Endothelial cell of umbilical vein (primary cell): ENCODE measurements at places on chromosomes 7 and 10.

- no peak for DNase-seq
Observed at GRCh38 chr10:10642751-10643150, 374.9 kb upstream of the CELF2 start.

GRCh38 chr7:19121977-19122588 is 4.6 kb upstream of the TWIST1 start:
- peak; percentile 56 for DNase-seq

- DNase-seq = peak; percentile 62
Observed at GRCh38 chr10:43105102-43105955, 28.5 kb downstream of the RET start.

DNA sequence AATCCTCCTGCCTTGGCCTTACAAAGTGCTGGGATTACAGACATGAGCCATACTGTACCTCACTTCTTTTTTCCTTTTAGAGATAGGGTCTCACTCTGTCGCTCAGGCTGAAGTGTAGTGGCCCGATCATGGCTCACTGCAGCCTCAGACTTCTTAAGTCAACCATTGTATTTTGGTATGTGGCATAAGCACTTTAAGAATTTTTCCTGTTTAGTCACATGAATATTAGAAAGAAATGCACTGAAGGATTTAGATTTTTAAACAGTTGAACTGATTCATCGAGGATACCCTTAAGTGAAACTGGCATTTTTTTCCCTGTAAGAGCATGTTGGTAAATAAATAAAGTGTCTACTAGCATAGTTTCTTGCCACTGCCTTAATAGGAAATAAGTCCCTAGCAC is 319.3 kb upstream of the CACNA2D1 start:
- DNase-seq = no peak

GRCh38 chr10:5413012-5413938 is 918 bp downstream of the NET1 start:
- peak; percentile 71 for DNase-seq

DNA sequence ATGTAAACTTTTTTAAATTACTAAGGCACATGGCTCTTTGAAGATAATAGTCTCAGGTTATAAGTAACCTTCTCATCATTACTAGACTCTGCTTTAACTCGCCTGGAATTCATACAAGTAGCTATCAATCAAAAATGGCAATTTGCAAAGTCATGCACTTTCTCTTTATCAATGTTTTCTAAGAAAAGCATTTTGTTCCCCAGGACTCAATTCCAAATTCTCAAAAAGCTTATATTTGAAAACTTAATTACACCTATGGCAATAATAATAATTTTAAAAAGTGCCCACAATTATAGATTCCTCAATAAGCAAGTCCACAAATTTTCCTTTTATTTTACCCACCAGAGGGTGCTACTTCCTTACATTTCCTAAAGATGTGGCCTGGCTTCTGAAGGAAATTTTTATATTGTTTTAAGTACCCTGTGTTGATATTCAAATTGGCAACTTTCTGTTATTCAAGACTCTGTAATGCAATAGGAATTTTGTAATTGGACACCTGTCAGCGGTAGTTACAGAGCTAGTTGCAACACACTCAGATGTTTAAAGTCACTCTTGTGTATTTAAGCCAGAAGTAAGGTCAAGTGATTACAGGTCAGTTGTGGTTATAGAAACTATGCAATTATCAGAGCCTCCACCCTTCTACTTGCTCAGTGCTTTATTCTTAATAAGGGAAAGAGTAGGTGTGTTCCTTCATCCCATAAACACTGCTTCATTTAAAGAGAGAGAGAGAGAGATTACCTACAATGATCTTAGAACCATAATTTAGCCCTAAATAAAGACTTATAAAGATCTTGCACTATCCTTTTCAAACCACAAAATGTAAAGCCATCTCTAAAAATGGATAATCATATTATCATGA is 47.1 kb upstream of the HYAL4 start:
- peak; percentile 82 for DNase-seq

GRCh38 chr7:51376420-51377092 is 59.9 kb upstream of the COBL start:
- no peak for DNase-seq

DNA sequence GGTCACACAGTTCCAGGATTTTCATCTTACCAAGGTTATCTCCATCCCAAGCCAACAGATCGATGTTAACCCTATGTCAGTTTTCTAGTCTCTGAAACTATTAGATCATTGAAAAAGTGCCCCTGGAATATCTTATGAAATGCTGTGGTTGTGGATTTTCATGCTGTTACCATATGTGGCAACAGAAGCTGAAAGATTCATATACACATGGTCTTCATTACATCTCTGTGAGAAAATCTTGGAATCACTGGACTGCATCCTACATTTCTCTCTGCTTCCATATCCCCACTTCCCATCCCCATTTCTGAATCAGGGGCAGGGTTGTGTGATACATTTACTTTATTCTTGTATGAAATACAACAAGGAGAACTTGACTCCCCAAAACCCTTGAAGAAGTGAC is 146.1 kb downstream of the SLC16A9 start:
- no peak for DNase-seq

DNA sequence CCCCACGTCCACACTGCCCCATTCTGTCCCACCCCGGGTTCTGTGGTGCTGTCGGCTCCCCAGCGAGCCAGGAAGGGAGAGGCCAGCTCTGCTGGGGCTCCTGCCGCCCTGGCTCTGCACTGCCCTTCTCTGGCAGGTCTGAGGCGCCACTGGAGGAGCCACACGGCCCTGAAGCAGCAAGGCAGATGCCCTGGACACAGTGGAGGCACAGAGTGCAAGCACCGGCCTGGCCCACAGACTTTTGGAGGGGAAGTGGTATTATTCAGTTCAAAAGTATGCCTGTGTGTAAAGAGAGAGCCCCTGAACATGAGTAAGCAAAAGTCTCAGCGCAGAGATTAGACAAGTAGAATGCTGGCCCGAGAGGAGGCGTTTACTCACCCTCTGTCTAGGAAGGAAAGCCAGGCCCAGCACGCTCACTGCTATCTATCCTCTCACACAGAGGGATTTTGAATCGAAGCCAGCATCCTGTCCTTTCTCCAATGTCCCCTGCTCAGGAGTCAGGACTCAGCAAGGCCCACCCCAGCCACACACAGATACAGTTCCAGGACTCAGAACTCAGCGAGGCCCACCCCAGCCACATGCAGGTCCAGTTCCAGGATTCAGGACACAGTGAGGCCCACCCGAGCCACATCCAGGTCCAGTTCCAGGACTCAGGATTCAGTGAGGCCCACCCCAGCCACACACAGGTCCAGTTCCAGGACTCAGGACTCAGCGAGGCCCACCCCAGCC is 115.0 kb downstream of the EGFR start:
- peak; percentile 93 for DNase-seq

- DNase-seq = no peak
Observed at GRCh38 chr7:77217474-77218185, 18.0 kb upstream of the FGL2 start.

DNA sequence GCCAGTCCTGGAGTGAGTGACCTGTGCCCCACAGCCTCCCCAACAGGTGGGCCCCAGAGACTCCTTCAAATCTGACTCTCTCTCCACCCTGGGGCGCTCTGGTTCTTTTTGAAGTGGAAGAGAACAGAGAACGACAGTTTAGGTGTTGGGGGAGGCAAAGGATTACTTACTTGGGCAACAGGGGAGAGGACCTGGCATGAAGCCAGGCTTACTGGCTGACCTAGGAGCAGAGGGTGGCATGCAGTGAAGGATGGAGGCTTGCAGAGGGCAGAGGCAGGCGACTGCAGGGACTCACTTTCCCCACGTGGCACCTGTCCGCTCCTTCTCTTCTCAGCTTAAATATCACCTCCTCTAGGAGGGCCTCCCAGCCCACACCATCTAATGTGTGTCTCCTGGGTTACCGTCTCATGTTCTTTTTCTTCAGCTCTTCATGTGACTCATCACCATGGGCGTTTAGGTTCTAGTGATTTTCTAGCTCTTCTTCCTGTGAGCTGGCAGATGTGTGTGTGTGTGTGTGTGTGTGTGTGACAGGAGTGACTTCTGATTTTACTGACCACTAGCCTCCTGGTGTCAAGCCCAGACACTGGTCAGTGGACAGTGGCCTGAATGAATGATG is 15.5 kb downstream of the LZTS2 start:
- DNase-seq = no peak

- peak; percentile 27 for DNase-seq
Observed at GRCh38 chr10:103854686-103855391, 537 bp downstream of the SH3PXD2A start.

DNA sequence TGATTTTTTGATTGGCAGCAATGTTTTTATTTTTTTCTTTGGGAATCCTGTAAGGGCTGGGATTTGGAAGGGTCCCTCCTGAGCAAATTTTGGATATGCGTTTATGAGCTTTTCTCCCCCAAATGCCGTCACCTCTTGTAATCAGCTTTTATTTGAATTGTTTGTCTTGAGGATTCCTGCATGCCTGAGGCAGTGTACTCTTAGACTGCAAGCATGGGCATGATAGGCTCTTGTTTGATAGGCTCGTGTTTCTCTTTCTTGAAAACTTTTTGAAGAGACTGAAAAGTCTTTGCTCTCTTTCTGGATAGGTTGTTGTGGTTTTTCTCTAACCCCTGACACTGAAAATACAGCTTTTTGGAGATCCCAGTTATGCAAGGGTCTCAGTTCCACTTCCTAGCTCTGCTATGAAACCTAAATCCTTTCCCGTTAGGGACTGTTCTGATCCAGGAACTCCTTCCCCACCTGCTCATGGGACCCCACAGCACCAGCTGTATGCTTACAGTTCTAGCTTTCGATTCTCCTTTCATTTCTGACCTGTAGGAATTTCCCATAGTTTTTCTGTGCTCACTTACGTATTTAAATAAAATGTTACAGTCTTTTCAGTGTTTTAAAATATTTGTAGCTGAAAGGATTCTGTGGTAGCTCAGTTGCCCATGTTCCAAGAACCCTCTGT is 17.2 kb downstream of the TSPAN13 start:
- no peak for DNase-seq

DNA sequence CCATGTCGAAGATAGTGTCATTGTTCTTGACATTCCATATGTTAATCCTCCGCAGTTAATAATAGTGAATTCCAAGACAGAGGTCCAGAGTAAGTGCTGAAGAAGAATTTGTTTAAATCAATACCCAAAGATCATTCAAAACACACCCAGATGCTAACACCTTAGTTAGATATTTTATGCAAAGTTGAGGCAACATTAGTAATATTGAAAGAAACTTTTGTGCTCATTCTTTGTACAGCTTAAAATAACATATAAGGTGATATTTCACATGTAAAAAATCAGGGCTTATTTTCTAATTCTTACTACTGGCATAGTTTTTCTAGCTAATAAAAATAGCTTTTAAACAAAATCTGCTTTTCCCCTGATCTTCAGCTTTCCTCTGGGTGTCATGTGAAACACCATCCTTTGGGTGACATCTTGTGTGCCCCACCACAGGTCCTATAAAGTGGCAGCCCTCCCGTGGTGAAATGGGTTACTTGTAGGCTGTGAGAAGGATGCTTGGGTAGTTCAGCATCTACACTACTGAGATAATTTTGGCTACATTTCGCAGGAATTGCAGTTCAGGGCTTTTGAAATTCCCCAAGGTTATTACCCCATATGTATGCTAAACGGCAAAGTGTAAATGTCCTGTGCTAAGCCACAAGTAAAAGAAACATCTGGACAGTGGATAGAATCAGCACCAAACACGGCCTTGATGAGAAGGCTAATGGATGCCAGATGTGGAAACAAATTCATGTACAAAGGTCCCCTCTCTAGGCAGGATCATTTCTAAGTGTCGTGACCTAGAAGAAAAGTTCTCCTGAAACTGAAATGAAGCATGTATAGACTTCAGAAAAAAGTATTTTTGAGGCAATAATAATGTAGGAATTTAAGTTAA is 105.4 kb downstream of the GRM3 start:
- no peak for DNase-seq

GRCh38 chr7:44762726-44763522 is 14.3 kb downstream of the ZMIZ2 start:
- no peak for DNase-seq

GRCh38 chr10:72904806-72905205 is 11.3 kb downstream of the OIT3 start:
- no peak for DNase-seq

GRCh38 chr10:116178086-116178605 is 94.9 kb downstream of the GFRA1 start:
- no peak for DNase-seq

DNA sequence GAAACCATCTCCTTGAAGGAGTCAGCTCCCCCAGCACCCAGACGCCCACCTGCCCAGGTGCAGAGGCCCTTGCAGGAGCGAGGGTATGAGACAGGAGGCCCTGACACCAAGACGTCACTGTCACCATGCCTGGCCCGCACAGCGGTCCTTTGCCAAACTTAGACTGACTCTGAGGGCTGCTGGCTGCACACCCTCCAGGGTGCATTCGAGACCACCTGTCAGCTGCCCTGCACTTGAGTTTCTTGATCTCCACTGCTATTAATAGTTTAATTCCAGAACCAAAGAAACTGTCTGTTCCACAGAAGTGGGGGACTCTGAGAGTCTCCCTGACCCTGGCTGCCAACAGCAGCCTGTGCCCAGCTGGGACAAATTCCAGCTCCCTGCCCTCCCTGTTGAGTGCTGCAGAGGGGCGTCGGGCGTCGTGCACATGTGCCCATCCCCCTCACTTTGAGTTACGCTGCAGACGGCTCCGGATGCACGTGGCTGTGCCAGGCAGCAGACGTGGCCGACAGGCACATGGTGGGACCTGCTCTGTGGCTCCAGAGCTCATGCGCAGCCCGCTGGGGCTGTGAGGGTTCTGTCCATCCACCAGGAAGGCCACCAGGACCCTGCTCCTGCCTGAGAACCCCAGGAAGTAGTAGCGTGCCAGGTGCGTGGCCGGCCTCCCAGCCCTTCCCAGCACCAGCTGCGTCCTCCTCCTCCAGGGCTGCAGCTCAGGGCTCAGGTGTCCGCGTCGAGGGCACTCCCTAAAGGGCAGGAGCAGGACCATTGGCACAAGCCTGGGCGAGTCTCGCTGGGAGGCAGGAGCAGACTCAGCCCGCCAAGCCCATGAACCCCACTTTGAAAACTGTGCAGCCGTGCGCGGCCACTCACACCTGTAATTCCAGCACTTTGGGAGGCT is 24.8 kb downstream of the ELFN1 start:
- no peak for DNase-seq

GRCh38 chr7:149529136-149529718 is 31.6 kb upstream of the ZNF746 start:
- DNase-seq = no peak

DNA sequence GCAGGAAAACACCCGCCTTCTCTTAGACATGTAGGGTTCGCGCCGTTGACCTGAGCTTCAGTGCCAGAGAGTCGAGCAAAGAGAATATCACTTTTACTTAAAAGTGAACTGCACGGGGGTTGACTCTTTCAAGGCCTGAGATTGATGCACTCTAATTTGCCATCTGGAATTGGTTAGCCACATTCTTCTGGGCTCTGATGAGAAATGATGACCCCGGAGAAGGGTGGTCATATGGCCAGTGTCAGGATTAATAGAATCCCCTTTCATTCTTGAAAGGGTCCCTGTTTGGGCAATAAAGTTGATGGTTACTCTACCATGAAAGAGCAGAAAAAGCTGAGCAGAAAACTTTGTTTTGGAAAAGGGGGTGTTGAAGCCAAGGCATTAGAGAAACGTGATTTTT is 31.2 kb downstream of the GRK5 start:
- DNase-seq = no peak

- peak; percentile 72 for DNase-seq
Observed at GRCh38 chr7:21944616-21945453, 864 bp downstream of the CDCA7L start.

GRCh38 chr7:94286111-94286510 is 108.6 kb upstream of the COL1A2 start:
- peak; percentile 32 for DNase-seq
